ENCODE measurements at places on chromosomes 5 and 9.
A peak's percentile ranks its signal among the peaks of the same experiment; 100 is the strongest.

- no peak for DNase-seq
Observed at GRCh38 chr5:57613741-57614140, 131.1 kb upstream of the ACTBL2 start.

DNA sequence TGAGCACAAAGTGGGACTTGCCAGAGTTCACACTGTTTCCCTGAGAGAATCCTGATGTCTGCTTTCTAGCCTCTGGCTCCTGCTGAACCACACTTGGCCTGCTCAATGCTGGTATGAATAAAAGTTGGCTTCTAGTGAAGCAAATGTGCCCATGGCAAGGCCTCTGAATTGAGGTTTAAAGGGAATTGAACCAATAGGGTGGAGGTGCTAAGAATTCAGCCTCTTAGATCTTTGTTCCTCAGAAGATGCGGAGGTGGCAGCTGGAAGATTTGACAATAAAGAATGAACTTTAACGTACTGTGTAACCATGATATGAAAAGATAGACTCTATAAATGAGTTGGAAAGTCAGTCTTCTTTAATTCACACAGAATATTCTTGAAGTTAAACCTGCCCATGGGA, 57.2 kb downstream of the RASGRF2 start:
- no peak for DNase-seq

DNA sequence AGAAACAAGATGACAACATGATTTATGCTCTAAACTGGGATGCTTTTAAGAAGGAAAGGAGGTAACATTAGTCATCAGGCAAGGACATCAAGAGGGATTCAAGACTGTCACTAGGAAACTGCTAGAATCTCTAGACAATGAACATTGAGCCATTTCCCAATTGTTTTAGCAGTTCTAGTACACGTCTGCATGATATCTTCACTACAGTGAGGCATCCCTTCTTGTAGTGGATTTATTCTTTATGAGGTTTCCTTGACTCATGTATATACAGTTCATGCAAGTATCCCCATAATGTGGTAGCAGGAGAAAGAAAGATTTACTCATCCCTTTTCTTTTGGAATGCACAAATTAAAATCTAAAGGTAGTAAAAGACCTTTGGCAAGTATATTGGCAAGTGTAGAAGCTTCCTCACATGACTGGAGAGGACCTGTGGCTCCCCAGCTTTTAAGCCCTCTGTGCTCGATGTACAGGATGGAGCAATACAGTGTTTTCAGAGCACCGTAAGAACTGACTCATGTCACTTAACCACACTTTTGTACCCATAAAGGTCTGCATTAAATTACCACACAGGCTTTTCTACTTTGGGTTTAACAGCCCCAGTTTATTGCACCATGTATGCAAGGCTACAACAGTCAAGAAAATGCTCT, 335.9 kb downstream of the SEMA5A start:
- no peak for DNase-seq

DNA sequence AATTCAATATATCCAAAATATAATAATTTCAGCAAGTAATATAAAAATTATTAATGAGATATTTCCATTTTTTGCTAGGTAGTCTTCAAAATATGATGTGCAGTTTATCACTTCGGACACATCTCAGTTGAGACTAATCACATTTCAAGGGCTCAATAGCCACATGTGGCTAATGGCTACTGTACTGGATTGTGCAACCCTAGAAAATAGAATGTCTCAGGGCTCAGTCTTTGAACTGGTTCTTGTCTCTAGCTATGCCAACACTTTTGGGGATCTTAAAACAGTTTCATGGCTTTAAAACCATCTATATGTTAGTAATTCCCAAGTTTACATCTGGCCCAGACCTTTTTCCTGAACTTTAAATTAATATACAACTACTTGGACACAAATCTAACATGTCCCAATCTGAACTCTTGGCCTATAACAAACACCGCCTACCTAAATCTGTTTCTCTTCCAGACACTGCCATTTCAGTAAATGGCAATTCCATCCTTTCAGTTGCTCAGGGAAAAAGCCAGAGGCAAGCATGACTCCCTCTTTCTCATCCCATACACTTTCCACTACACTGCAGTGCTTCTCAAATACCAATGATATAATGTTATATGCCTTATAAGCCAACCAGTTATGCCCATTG, 18.8 kb downstream of the PTAR1 start:
- no peak for DNase-seq

DNA sequence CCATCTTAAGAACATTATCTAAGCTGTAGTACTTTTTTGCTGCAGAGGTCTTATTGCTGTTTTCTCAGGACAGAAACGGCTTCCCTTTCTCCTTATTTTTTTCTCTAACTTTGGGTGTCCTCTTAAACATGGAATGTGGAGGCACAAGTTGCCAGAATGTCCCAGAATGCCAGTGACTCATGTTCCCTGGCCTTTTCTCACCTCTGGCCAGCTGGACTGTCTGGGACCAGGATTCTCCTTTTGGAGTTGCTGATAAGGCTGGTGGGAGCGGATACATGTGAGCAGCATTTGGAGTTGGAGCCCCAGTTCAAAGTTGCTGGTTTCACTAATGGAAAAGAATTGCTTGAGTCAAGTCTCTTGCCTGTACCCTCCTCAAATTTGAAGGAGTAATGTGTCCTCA, 112.8 kb downstream of the ARHGAP26 start:
- DNase-seq = no peak

DNA sequence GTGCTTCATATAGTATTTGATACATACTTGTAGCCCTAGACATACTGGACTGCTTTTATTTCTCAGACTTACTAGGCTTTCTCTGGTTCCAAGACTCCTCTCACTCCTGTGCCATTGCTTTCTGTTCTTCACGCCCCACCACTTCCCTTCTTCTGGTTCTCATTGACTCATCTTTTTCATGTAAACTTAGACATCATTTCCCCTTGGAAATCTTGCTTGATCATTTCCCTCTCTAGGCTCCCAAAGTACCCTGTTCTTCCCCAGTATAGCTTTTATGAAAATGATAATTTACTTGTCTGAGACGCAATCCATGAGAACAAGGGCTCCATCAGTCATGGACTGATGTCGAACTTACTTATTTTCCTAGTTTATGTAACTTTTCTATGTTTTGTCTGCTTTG, 83.5 kb downstream of the TLR4 start:
- no peak for DNase-seq

GRCh38 chr5:171453056-171453725, 33.7 kb downstream of the FGF18 start:
- DNase-seq = no peak

- no peak for DNase-seq
Observed at GRCh38 chr5:34008802-34009201, 952 bp upstream of the AMACR start.

DNA sequence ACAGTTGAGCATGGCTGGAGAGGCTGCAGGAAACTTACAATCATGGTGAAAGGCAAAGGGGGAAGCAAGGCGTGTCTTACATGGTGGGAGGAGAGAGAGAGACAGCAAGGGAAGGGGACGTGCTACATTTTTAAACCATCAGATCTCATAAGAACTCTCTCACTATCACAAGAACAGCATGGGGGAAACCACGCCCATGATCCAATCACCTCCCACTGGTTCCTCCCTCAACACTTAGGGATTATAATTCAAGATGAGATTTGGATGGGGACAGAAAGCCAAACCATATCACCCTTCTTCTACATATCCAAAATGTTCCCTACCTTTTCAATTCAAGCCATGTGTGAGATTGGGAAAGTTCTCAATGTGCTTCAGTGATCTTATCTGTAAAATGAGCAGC, 22.9 kb upstream of the GLRX start:
- DNase-seq = no peak

GRCh38 chr9:124320062-124320973, 62.6 kb downstream of the NEK6 start:
- DNase-seq = no peak

DNA sequence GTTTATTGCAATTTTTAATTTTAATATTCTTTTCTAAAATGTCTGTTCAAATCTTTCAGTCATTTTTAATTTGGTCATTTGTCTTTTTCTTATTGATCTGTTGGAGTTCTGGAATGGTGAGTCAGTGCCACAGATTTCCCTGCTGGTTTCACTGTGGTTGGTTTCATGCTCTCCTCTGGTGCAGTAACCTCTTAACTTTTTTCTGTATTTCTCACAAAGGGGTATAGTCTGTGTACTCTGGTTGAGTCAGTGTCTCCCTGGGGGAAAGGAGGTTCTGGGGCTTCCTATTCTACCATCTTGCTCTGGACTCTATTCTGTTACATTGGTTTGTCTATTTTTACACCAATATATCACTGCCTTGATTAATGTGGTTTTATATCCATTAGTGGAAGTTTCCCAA, 178.8 kb downstream of the CSNK1G3 start:
- peak; percentile 24 for DNase-seq

All from fibroblast of skin of left biceps (primary cell).